ENCODE measurements at places on chromosomes 16 and 17.

- peak within 1 kb of the TSS; percentile 93 for H3K4me3 ChIP-seq
- peaks cover 52% of the 10 kb centered on the region for H3K4me1 ChIP-seq
- no peaks in the 10 kb centered on the region for H3K36me3 ChIP-seq
- peak within 1 kb of the TSS; percentile 83 for H3K27ac ChIP-seq
- no peaks in the 10 kb centered on the region for H3K27me3 ChIP-seq
These were observed at the start of gene GIT1 for GRCh38 chr17:29589524-29590410. Gene GIT1 (minus strand): TSS chr17:29589648. CDS start chr17:29589378, 270 bp downstream.

DNA sequence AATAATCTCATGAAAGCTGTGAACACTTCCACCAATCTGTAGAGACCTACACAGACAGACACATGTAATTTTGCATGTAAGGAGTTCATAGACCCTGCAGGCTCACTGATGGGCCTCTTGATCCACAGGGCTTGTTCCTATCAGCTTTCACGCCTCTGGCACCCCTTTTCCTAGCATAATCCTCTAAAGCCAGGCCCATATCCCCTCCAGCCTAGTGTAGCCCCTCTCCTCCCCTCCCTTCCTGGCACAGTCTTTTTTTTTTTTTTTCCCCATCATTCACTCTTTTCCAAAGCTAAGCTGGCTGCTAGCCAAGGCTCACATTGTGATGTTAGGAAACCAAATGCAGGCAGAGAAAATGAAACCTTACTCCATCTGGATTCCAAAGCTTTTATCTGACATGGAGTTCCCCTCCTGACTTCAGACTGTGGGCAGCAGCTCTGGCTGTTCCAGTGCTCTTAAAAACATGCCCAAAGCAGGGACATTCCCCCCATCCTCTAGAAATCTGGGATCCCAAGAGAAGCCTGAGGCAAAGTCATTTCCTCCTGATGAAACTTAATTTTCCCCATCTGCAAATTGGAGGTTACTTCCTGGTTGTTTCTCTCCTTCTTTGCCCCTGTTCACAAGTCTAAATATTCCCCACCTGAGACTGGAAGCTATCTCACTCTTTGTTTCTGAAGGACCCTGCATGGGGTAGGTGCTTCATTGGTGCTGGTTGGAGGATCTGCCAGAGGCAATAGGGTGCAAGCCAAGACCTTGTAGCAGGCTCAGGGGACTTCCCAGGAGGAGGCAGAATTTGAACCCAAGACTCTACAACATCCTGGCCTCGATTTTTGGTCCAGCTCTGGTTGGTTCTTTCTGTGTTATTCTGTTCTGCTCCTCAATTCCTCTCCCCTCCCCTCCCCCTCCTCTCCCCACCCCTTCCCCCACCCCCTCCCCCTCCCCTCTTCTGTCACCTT lies 9.9 kb upstream of the CCL5 start:
- H3K27ac ChIP-seq = peak overlapping the region; percentile 39
- no peaks in the 10 kb centered on the region for H3K36me3 ChIP-seq
- no peak for DNase-seq
- no peaks in the 10 kb centered on the region for H3K27me3 ChIP-seq
- no peak overlapping the region for H3K4me3 ChIP-seq
- H3K4me1 ChIP-seq = peaks cover 12% of the 10 kb centered on the region

DNA sequence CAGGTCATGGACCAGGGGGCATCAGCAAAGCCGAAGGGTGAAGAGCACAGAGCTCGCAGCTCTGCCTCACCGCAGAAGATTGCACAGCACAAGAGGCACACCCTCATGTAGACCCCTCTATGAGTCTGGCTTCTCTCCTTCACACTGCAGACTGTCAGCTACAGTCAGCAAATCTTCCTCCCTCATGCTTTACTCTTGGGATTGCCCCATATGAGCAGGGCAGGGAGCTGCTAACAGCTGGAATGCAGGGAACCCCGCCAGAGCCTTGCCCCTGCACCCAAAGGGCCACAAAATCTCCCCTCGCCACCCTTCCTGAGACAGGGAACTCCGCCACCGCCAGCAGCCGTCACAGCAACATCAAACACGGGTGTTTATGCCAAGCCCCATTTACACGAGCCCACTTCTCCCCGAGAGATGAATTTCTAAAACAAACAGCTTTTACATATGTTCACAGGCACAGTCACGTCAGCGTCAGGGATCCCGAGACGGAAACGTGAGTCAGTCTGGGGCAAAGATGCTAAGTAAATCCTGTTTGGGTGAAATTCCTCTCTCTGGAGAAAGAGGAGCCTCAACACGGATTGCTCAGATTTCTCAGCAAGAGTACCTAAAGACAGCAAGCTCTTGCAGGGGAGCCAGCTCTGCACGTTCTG lies 121.9 kb downstream of the CDYL2 start:
- DNase-seq = no peak
- no peak overlapping the region for H3K27ac ChIP-seq
- H3K36me3 ChIP-seq = peaks cover 4% of the 10 kb centered on the region
- no peaks in the 10 kb centered on the region for H3K27me3 ChIP-seq

DNA sequence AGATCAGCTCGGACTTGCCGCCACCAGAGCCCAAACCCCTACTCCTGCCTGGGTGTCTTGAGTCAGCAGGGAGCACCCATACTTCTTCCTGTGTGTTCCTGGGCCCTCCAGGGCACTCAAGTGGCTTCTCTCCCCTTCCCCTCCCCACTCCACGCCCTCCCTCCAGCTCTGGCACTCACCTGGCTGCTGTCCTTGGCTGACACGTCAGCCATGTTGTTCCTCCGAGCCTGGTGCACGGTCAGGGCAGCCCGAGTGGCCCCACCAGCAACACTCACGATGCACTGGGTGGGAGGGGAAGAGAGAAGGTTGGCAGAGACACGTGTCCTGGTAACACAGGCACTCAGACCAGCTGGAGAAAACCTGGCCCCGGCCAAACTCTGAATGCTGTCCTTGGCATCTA lies 11.5 kb downstream of the RUSF1 start:
- no peak overlapping the region for H3K27ac ChIP-seq
- H3K36me3 ChIP-seq = peaks cover 13% of the 10 kb centered on the region
- H3K4me1 ChIP-seq = peaks cover 10% of the 10 kb centered on the region
- no peaks in the 10 kb centered on the region for H3K27me3 ChIP-seq
- DNase-seq = no peak

DNA sequence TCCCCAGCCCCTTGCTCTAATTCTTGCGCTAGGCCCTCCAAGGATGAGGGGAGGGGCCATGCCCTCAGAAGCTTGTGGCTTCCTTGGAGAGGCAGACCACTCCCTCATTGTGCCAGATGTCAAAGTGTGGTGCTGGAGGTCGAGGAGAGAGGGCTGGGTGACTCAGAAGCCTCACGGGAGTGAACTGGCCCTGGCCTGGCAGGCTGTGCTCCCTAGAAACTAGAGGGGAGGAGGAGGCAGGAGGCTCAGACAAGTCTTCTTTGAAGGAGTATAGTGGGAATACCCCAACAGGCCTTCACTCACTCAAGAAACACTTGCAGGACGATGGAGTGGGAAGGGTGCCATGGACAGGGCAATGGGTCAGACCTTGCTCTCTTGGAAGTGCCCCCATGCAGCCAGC lies 18.5 kb downstream of the ANKRD40 start:
- no peaks in the 10 kb centered on the region for H3K36me3 ChIP-seq
- no peak overlapping the region for H3K4me3 ChIP-seq
- H3K4me1 ChIP-seq = peaks cover 7% of the 10 kb centered on the region
- H3K27ac ChIP-seq = no peak overlapping the region

DNA sequence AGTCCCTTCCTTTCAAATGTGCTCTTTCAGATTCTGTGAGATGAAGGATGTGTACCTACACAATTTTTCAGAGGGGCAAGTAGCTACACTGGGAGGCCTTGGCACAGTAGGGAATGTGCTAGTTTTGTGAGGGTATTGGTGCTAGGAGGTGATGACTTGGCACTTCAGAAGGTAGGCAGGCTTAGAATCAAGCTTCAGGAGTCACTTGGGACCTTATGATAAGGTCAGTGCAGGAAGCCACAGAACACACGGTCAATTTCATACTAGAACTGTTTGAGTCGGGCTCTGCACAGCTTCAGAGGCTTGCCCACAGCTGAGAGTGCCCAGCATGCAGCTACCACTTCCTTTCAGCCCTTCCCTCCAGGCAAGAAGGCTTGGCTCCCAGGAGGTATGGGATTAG lies 6.1 kb downstream of the CMTM1 start:
- H3K36me3 ChIP-seq = peaks cover 1% of the 10 kb centered on the region
- H3K4me1 ChIP-seq = peaks cover 9% of the 10 kb centered on the region
- H3K4me3 ChIP-seq = no peak overlapping the region
- H3K27me3 ChIP-seq = no peaks in the 10 kb centered on the region

DNA sequence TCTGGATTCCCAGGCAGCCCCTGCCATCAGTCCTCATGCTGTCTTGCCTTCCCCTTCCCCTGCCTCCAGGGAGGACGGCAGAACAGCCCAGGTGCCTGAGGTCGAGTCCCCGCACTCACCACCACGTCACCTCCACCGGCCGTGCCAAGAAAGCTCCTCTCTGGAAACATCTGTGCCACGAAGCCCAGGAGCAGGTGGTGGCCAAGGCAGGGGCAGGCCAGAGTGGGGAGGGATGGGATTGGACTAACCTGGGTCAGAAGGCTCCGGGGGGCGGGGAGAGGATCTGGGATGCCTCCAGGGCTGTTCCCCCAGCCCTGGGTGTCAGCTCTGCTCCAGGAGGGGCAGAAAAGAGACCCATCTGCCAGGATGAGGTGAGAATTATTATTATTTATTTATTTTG lies 7.4 kb upstream of the DPEP1 start:
- no peak overlapping the region for H3K4me3 ChIP-seq
- no peak for DNase-seq
- H3K27me3 ChIP-seq = no peaks in the 10 kb centered on the region
- H3K36me3 ChIP-seq = no peaks in the 10 kb centered on the region
- H3K27ac ChIP-seq = no peak overlapping the region

- H3K36me3 ChIP-seq = no peaks in the 10 kb centered on the region
- no peak overlapping the region for H3K4me3 ChIP-seq
- H3K27ac ChIP-seq = no peak overlapping the region
- DNase-seq = no peak
- peaks cover 8% of the 10 kb centered on the region for H3K27me3 ChIP-seq
- no peaks in the 10 kb centered on the region for H3K4me1 ChIP-seq
These were observed 32.0 kb upstream of the ABCA5 start for GRCh38 chr17:69358688-69359596.

DNA sequence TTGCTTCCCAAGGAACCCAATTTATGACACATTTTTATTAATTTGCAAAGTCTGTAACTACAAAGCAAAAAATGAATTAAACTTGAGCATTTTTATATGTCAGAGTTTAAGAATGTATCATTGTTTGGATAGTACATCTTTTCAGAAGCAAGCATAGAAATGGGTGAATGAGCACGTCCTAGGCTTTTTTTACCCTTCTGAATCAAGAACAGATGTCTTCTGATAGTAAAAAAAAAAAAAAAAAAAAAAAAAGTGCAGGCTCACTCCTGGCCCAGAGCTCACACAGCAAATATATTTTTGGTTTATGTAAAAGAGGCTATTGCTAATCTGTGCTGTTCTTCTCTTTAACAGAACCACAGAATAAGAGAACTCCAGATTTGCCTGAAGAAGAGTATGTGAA lies 6.3 kb downstream of the TERF2IP start:
- DNase-seq = no peak
- H3K4me1 ChIP-seq = peaks cover 46% of the 10 kb centered on the region
- H3K36me3 ChIP-seq = peaks cover 16% of the 10 kb centered on the region
- peak overlapping the region; percentile 88 for H3K27ac ChIP-seq
- H3K4me3 ChIP-seq = no peak overlapping the region

DNA sequence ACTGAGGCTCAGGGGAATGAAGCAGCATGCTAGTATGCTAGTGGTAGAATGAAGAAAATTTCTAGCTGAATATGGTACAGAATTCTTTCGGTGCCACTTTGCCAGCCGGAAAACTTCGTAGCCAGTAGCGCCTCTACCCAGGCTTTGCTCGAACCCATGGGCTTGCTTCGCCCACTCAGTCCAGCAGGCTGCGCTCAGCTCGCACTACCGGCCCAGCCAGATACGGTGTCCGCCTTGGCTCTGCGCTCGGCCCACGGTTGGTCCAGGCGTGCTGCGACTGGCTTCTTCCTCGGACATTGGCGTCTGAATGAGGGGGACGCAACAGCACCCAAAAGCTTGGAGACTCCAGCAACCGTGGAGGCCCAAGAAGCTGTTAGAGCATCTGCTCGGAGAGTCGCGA lies 372.5 kb upstream of the CDH8 start:
- H3K27me3 ChIP-seq = no peaks in the 10 kb centered on the region
- H3K4me3 ChIP-seq = no peak overlapping the region
- no peak overlapping the region for H3K27ac ChIP-seq

GRCh38 chr17:80091376-80091775 lies 10.0 kb upstream of the GAA start:
- H3K27ac ChIP-seq = no peak overlapping the region
- no peak overlapping the region for H3K4me3 ChIP-seq
- peaks cover 5% of the 10 kb centered on the region for H3K27me3 ChIP-seq
- H3K4me1 ChIP-seq = no peaks in the 10 kb centered on the region
- H3K36me3 ChIP-seq = no peaks in the 10 kb centered on the region

DNA sequence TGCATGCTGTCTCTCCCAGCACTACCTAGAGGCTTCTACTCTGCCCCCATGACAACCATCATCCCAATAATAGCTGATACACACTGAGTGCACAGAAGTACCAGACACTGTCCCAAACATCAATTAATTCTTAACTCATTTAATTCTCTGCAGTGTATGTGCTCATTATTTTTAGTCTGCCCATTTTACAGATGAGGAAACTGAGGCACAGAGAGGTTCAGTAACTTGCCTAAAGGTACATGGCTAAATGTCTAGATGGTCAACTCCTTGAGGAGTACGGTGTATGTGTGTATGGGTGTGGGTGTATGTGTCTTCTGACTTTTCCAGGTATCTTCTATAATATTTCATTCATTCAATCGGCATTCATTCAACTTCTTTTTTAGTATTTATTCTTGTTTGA lies 407.9 kb downstream of the SOX9 start:
- H3K36me3 ChIP-seq = peaks cover 2% of the 10 kb centered on the region
- no peak overlapping the region for H3K27ac ChIP-seq
- H3K4me3 ChIP-seq = no peak overlapping the region

GRCh38 chr16:78823027-78823426 lies 723.6 kb downstream of the WWOX start:
- no peaks in the 10 kb centered on the region for H3K36me3 ChIP-seq
- no peaks in the 10 kb centered on the region for H3K27me3 ChIP-seq
- H3K4me3 ChIP-seq = no peak overlapping the region
- no peak for DNase-seq

DNA sequence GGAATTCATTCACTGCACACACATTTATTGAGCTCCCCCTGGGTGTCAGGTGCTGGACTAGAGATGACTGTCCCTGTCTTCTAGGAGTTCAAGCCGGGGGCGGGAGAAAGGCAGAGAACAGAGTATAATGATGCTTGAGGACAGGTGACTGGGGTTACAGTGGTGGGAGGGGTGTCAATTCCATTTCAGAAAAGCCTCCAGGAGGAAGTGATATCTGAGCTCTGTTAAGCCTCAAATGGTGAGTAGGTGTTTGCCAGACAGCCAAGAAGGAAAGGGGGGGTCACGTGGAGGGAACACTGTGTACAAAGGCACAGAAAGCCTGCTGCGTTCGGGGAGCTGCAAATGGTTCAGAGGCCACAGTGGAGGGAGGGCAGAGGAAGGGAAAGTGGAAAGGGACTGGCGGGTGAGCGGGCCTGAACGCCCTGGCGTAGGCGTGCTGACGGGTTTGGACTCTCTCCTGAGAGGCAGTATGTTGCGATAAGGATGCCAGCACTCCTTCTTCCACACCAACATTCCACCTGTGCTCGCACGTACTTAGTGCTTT lies 9.7 kb upstream of the NXPH3 start:
- no peak for DNase-seq
- H3K4me1 ChIP-seq = peaks cover 15% of the 10 kb centered on the region

Measured in T-helper 17 cell (primary cell).